T-cell (primary cell): ENCODE measurements at places on chromosomes 7 and 10.

DNA sequence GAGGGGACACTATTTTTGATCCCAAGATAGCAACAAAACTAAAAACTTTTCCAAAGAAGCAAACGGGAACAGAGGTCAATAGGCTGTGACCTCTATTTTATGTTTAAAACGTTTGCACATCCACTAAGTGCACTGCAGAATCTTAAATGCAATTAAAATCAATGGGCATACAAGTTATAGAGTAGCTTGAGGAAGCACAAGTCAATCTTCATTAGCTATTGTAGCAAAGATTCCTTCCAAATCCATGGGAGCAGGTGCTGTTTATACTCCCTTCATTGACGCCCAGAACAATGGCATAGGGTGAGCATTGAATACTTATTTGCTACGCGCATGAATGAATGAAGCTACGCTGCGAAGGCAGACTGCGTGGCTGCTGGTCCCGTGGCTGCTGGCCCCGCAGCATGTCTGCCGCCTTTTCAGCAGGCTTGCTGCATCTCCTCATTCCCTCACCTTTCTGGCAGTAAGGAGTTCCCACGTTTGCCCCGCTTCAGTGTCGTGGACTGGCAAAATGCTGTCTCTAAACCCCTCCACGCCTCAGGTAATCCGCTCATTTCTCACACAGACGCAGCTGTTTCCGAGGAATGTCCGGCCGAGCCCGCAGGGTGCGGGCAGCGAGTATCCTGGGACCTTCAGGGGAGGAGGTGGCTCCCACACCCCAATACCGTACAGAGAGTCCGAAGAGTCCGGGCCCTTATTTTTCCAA lies 754 bp upstream of the PHYHIPL start:
- no peak for DNase-seq

GRCh38 chr10:15695852-15696251 lies 23.9 kb downstream of the ITGA8 start:
- no peak for DNase-seq

DNA sequence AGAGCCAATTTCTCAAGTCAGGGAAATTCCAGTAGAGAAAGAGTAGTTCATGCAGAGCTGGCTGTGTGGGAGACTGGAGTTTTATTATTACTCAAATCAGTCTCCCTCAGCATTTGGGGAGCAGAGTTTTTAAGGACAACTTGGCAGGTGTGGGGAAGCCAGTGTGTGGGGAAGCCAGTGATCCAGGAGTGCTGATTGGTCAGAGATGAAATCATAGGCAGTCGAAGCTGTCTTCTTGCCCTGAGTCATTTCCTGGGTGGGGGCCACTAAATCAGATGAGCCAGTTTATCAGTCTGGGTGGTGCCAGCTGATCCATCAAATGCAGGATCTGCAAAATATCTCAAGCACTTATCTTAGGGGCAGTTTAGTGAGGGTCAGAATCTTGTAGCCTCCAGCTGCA lies 194.6 kb upstream of the NRG3 start:
- DNase-seq = no peak

DNA sequence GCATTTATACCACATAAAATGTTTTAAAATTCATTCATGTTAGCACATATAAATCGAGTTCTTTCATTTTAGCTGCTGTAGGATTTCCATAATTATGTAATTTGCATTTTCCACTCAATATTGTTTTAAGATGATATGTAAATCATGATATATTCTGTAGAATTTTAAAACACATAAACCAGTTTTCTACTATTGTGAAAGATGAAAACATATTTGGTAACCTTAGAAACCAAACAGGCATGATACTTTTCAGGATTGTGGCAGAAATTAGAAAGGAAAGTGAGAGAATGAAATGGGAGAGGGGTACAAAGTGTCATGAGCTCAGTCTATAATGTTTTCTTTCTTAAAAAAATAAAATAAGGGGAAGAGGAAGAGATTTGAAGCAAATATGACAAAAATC lies 269.3 kb downstream of the PPP1R3A start:
- DNase-seq = no peak

DNA sequence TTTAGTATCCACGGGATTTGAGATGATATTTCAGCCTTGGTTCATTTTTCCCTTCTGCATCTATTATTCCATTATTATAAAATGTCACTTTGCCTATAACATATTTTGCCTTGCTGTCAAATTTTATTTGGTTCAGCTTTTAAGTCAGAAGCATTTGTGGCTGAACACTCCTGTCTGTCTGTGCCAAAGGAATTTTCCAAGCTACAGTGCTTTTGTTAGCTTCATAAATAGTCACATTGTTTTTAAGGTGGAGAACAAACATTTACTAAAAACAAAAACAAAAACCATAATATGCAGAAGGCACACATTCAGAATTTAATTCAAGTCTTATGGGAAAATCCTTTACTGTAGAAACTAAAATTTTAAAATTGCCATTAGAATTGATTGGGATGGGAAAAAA lies 33.8 kb upstream of the ELMO1 start:
- no peak for DNase-seq

DNA sequence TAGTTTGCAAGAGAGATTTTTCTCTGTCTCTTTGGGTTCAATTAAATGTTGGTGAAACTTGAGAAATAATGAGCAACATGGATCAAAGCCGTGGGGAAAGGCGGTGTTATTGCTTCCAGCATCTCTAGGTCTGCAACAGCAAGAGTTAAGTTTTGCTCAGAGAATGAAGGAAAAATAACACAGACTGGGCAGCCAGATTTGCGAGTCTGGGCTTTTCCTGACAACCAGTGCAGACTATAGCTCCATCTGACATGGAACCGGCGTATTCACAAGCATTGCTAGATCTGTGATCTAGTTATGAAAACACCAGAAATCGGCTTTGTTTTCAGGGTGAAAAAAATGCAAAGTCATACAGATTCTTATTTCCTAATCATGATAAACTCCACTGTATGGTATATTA lies 110.4 kb downstream of the CAMK1D start:
- DNase-seq = no peak

DNA sequence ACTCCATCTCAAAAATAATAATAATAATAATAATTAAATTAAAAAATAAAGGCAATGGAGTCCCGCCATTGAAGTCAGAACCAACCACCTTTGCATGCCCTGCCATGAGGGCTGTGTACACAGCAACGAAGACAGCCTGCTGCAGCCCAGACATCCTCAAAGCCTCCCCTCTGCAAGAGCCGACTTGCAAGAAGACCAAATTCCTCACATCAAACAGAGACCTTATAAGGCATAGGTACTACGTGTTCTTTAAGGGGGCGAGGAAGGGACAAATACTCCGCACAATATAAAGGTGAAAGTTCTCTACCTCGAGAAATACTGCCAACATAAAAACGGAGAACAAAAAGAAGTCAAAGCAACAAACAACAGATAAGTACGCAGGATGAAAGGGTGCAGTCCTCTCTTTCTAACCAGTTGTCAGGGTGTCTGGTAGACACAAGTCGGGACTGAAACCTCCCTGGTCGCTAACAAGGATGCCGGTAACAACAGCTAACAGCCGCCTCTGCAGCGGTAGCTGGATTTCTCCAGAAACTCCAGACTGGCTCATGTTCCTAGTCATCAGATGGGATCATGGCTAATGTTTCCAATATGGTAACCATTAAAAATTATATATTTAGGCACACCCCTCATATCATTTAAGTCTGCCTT lies 23.6 kb downstream of the FGFR2 start:
- DNase-seq = no peak

DNA sequence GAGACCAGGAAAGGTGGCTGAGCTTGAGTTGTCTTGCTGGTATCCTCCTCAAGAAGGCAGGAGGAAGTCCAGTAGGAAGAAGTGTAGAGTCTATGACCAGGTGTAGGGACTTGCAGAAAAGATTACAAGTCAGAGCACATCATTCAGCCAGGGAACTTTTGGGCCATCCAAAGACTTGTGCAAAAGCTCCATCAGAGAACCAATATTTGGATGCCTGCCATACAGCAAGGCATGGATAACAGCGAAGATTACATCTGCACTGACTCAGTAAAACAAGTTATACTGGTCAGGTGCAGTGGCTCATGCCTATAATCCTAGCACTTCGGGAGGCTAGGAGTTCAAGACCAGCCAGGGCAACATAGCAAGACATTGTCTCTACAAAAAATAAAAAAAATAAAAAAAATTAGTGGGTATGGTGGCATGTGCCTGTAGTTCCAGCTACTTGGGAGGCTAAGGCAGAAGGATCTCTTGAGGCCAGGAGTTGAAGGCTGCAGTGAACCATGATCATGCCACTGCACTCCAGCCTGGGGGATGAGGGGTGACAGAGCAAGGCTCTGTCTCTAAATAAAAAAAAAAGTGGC lies 13.2 kb upstream of the NMT2 start:
- DNase-seq = no peak

DNA sequence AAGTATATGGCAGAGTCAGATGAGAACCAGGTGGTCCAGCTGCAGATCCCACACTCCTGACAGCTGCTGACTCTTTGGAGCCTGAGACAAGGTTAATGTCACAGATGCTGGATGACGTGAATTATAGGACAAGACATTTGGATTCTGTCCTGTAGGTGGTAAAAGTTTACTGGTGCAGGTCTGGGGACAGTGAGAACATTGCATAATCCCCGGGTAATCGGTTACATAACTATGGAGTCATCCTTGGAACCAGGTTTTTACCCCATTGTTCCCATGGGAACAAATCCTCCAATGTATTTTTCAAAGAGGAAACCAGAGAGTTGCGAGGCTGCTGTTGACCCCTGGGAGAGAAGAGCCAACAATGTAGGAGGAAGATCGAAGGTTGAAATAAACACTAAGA lies 27.5 kb upstream of the ZCCHC24 start:
- no peak for DNase-seq

DNA sequence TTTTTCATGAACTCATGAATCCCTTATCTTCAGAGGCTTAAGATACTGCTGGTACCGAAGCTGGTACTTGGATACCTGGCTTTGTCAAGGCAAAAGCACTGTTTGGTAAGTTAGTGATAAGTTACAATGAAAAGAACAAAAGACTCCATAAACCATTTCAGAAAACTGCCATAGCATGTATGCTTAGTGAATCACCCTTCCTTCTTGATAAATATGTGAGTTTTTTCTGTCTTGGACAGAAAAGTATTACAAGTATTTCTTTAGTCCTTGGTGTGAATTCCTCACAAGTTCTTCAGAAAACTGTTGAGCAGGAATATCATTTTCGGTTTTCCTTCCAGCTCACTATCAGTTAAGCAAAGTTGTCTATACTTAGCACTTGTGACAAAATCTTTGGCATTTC lies 25.6 kb downstream of the PUS7 start:
- no peak for DNase-seq

DNA sequence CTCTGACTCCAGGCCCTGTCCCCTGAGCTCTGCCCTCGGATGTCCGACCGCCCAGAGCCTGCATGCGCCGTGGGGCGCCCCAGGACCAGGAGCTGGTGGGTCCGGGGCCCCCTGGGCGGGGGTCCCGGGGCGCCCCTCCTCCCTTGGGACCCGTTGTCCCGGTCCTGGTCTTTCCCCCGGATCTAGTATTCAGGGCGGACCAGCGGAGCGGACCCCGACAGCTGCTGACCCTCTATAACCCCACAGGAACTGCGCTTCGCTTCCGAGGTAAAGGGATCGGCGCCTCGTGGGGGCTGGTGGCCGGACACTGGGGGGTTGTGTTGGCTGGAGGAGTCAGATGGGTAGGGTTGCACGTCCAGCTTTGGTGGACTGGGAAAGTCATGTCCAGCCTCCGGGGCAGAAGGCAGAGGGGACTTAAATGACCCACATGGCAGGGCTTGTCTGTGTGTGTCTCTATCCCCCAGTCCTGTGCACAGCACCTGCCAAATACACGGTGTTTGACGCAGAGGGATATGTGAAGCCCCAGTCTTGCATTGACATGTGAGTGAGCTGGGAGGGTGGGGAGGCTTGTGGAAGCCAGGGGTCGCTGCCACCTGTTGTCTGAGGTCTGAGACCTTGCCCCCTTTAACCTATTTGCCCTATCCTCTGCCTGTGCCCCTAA lies 520 bp downstream of the MOSPD3 start:
- DNase-seq = peak; percentile 21

DNA sequence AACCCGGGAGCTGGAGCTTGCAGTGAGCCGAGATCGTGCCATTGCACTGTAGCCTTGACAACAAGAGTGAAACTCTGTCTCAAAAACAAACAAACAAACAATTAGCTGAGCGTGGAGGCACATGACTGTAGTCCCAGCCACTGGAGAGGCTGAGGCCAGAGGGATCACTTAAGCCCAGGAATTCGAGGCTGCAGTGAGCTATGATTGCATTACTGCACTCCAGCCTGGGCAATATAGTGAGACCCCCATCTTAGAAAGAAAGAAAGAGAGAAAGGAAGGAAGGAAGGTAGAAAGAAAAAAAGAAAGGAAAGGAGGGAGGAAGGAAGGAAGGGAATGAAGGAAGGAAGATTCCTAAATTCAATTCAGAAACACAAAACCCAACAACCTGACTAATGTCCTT lies 141.3 kb upstream of the TNRC18 start:
- no peak for DNase-seq

- no peak for DNase-seq
These were observed 17.9 kb upstream of the SERPINE1 start for GRCh38 chr7:101108961-101109360.

GRCh38 chr10:77504873-77505257 lies 132.7 kb downstream of the KCNMA1 start:
- no peak for DNase-seq

DNA sequence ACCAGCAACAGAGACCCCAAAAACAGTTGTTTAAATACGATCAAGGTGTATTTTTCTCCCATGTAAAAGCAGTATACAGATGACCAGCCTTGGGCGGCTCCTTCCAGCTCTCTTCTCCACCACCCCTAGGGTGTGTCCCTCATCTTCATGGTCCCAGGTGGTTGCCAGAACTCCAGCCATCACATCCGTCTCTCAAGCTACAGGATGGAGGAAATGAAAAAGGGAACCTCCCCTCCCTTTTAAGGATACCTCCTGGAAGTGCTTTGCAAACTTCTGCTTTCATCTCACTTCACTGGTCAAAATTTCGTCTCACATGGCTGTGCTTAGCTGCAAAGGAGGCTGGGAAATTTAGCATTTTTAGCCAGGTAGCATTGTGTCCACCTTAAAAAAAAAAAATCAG lies 59.3 kb downstream of the C10orf105 start:
- DNase-seq = no peak

DNA sequence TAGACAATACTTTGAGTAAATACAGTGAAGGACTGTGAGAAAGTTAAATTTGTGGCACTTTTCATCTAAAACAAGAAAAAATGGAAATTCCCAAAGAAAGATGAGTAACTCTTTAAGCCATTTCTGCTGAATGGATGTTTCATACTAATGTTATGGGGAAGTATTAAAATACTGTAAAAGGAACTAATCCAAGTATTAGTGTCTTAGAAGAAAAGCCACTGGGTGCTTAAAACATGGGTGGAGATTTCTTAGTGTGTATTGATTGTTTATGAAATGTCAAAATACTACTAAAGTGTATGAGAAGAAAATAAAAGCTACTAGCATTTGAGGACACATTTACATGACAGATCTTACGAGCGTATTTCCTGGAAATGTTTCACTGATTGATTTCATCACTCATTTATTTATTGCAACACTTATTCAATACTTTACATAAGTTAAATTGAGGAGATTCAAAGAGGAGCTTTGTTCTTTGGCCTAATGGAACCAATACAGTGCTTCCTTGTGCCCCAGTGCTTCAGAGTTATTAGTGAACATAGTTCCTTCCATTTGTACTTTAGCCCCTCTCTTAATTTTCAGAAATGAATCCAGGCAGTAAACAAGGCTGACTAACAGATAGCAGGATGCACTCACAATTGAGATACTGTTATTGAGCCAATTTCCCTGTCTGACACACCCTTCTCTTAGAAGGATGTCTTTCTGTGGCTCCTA lies 155.5 kb upstream of the AHR start:
- no peak for DNase-seq
